ENCODE measurements at places on chromosomes 5 and 9.

DNA sequence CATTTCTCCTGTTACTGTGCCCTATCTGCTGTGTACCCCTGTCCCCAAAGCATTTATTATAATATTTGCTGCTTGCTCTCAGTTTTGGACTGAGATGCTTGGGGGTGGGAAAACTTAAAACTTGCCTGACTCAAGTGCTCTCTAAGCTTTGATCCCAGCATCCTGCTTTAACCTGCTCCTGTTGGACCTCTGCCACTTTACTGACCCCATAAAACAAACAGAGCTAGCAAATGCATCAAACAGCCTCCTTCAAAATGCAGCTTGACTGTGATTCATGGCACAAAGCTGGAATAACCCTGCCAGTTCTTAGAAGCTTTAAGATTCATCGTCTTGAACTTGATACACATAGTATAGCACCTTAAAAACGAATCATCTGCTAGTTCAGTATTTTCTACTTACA is 212.5 kb downstream of the DEPDC1B start:
- no peak for DNase-seq

DNA sequence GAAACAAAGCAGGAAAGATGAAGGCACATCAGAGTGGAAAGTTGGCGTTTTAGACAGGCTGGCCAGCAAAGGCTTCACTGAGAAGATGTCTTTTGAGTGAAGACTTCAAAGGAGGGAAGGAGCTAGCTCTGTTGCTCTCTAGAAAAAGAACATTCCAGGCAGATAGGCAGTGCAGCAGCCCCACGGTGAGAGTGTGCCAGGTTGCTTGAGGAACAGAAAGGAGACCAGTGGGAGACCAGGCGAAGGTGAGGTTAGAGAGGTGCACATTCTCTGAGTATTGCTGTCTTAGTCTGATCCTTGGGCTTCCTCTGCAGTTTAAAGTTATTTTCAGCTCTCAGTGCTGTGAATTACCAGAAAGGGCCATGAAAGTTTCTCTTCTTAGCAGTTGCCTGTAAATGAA is 83.8 kb downstream of the SLC44A1 start:
- DNase-seq: no peak

- no peak for DNase-seq
These were observed 178.9 kb downstream of the NIPBL start for GRCh38 chr5:37055383-37055990.

GRCh38 chr5:87359106-87359505 is 53.6 kb downstream of the CCNH start:
- DNase-seq: no peak

- no peak for DNase-seq
These were observed 298.4 kb downstream of the TLE1 start for GRCh38 chr9:81390792-81391456.

- DNase-seq: no peak
These were observed 246.6 kb upstream of the CCNG1 start for GRCh38 chr5:163190784-163191183.

DNA sequence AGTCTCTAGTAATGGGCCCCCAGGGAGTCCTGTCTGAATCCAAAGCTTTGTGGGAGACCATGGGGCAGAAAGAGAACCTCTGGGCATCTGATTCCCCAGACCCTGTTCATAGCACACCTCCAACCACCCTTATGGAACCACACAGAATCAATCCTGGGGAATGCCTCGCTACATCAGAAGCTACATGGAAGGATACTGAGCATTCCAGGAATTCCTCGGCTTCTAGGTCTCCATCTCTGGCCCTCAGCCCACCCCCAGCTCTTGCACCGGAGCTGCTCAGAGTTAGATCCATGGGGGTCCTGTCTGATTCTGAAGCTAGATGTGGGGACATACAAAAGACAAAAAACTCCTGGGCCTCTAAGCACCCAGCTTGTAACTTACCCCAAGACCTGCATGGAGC is 28.4 kb downstream of the VCP start:
- no peak for DNase-seq

DNA sequence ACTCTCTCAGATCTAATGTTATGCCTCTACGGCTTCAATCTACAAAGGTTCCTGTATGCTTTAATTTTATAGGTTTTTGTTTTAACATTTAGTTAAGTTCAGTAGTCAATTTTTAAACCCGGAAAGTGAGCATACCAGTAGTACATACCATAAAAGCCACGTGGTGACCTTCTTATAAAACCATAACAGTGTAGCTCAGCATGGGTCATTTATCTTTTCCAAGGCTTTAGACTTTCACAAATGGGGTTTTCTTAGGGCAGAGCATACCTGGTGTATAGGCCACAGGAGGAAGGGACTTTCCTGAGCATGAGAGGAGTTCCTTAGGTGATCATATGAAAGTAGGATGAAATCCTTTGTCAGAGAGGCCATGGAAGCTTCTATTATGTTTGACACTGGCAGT is 23.2 kb downstream of the ECM2 start:
- no peak for DNase-seq

- no peak for DNase-seq
These were observed 12.1 kb downstream of the NOTCH1 start for GRCh38 chr9:136533775-136534157.

DNA sequence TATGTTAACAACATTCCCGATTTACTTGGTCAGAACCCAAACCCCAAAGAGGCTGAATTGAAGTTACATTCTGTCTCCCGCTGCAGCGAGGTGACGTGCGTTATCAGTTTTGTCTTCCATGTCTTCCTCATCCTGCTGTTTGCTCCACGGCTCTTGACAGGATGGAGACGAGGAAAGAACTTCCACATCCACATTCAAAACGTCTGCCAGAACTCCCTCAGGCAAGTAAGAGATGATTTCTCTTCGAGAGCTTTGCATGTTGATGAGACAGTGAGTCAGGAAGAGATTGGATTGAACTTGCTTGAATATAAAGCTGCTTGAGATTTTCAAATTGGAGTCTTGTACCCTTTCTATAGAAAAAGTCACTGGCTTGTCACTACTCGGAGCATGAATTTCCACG is 242.6 kb downstream of the AUH start:
- no peak for DNase-seq

DNA sequence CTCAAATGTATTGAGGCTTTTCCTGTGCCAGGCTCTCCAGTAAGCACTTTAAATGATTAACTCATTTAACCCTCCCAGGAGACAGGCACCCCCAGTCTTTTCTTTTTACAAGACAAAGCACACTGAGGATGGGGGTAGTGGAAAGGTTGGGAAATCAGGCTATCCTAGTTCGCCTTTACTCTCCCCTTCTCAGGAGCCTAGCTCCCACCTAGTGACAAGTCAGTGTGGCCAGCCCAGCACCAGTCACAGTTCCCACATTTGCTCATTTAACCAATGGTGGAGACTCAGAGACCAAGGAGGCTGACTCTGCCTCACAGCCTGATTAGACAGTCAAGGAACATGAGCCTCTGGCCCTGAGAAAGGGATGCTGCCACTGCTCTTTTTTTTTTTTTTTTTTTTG is 3.5 kb downstream of the ALDH7A1 start:
- DNase-seq: no peak

DNA sequence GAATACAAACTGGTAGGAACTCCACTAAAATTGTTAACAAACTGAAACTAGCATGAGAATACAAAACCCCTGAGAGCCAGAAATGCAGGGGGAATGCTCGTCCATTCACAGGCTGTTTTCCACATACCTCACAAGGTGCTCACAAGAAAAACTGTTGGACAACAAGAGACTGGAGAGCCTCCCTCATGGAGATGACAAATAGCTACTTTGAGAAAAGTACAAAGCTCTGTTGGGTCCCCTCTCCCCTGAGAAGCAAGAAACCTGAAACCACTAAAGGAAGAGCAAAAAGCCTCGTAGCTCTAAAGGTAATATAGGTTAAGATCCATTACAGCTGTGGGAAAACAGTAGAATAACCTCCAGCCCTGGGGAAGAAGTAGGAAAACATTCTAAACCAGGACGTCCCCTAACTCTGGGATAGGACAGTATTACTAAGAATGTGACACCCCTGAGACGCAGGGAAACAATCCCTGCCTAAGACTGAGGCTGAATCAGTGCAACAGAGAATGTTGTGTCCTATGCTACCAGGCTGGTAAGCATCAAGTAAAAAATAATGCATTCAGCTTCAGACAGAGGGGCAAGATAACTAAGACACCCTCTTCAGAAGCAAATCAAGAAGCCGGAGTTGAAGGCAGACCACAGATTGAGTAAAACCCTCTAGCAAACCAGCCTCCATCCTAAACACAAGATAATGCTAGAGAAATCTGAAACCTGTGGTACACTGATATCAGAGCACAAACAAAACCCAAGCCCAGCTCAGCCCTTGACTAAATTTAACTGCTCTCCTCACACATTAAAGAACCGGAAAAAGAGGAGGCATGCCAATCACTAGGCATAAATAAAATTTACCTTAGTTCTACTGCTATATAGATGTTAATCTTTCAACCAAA is 160.2 kb downstream of the SSBP2 start:
- DNase-seq: no peak

- no peak for DNase-seq
These were observed 1.9 kb upstream of the DAB2 start for GRCh38 chr5:39426746-39427105.

GRCh38 chr5:150485693-150486401 is 22.1 kb upstream of the NDST1 start:
- peak; percentile 40 for DNase-seq
